ENCODE measurements at places on chromosomes 12 and 14.

GRCh38 chr14:89207925-89208328 is 209.1 kb downstream of the FOXN3 start:
- no peak for DNase-seq

DNA sequence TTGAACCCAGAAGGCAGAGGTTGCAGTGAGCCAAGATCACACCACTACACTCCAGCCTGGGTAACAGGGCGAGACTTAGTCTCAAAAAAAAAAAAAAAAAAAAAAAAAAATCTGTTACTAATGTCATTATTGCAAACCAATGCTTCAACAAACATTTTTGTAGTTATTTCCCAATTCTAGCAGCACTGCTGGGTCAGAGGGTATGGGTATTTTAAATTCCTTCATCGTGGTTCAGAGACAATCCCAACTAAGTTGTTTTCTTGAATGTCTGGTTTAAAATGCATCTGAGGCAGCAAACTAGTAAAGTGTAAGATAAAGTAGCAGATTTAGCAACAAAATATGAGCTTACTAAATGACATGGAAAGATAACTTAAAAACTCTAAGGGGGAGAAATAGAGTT is 65.6 kb downstream of the FERMT2 start:
- DNase-seq = peak; percentile 39

DNA sequence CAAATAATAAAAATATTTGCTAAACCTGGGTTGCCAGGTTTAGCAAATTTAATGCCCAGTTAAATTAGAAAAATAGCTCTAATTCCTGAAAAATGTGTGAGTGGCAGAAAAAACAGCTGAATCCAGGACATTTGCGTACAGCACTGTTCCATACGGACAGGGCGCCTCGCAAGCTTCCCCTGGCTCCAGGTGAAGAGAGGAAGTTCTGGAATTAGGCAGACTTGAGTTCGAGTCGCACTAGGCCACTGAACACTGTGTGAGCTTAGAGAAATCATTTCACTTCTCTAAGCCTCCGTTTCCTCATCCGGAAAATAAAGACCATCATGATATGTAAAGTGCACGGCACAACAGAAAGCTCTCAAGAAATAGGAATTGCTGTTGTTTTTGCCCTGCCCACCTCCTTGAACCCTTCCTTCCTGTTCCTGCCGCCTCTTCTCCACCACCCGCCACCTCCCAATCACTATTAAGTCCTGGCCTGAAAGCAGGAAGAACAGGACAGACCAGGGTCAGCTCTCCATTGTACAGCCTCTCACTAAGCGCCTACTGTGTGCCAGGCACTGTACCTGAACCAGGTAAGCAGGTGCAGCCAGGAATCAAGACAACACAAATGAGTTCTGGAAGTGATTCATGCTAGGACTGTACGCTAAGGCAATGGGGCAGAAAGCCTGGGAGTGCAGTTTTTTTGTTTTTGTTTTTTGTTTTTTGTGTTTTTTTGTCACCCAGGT is 763 bp upstream of the PHETA1 start:
- DNase-seq = no peak

DNA sequence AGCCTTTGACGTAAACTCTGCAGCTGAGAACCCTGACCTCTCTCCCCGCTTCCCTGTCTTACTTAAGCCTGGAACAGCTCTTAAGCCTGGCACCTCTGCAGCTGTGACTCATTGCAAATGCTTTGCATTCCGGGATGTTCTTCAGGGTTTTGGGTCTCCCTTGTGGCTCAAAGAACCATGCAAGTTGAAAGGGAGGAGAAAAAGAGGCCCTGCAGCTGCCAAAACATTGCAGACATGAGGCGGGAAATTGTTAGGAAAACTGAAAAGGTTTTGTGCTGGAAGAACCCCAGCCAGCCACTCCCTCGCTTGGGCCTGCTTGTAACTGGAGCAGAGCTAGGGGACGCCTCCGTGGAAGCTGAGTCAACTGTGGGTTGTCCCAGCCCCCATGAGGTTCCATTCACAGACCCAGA is 60.2 kb upstream of the FERMT2 start:
- DNase-seq = peak; percentile 97

- DNase-seq = no peak
These were observed 907 bp upstream of the EFS start for GRCh38 chr14:23365732-23366425.
